ENCODE measurements at places on chromosomes 1 and 21. TPM values are rescaled to one million over a fixed set of nuclear protein-coding genes. Genes with fewer than 3 reads are reported as not detected.

Gene S100A7A
- polyA plus RNA-seq: not detected

Gene AIM2
- 0.28 TPM for polyA plus RNA-seq

Gene CRNN
- polyA plus RNA-seq: not detected

Gene EDN2
- not detected for polyA plus RNA-seq

Gene FRRS1
- 7.8 TPM for polyA plus RNA-seq

Gene TIE1
- 89.7 TPM for polyA plus RNA-seq

Gene RXFP4
- polyA plus RNA-seq: 0.34 TPM

Gene SNX27
- 17.7 TPM for polyA plus RNA-seq

Gene VANGL2
- polyA plus RNA-seq: 33.7 TPM

Gene C1QB
- 16.3 TPM for polyA plus RNA-seq

Gene PIGC
- polyA plus RNA-seq: 41.6 TPM

Gene CYP4Z1
- 0.55 TPM for polyA plus RNA-seq

Gene OR2T3
- polyA plus RNA-seq: not detected

Gene GPR157
- polyA plus RNA-seq: 34.1 TPM

Gene SOX13
- polyA plus RNA-seq: 51.8 TPM

Gene MAGI3
- 33.7 TPM for polyA plus RNA-seq

Gene C1orf141
- polyA plus RNA-seq: not detected

Gene CDA
- polyA plus RNA-seq: 1.2 TPM

Measured in right lung (tissue), 10 donors.